ENCODE measurements at places on chromosomes 11 and 22.

DNA sequence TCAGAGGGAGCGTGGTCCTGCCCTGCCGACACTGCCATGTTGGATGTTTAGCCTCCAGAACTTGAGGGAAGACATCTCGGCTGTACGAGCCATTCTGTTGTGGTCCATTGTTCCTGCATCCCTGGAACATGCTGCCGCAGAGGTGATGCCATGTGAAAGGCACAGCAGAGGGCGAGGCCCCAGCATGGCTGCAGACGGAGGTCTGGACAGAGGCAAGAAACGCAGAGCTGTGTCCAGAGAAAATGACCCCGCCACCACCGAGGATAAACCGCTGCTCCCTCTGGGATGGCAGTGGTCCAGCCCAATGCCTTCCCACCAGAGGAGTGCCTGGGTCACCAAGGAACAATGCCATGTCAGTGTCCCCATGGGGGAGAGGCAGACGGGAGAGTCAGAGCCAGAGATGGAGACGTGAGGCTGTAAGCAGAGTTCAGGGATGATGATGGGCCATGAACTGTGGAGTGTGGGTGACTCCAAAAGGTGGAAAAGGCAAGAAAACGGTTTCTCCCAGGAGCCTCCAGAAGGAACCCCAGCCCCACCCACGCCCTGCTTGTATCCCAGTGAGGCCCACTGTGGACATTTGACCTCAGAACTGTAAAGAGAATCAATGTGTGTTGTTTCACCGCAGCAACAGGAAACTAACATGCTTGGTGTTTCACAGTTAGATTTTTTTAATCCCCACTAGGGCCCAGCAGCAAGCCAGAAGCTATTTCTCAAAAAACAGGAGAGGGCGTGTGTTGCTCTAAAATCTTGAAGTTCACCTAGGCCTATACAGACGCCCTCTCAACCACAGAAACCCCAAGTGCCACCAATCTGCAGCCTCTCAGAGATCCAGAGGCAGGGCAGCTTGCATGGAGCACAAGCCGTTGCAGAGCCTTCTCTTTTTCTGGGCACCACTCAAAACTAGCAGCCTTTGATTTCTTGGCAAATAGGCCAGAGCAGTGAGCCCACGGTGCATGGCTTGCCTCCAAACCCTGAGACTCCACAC lies 1422.9 kb downstream of the TBC1D22A start:
- DNase-seq = no peak

DNA sequence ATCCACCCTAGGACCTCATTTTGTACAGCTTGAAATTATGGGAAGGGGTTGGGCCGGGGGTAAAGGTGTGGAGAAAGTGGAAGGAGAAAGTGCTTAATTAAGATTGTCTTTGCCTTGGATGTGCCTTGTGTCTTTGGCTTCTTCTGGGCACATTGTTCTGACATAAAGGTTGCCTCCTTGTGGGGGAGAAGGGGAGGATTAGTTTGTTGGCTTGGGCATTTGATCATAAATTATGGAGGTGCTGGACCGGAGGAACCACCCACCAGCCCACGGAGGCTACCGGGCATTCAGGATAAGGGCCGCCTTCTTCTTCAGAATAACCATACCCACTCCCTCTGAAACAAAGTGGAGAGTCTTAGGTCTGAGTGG lies 1.3 kb downstream of the PAFAH1B2 start:
- peak; percentile 9 for DNase-seq

DNA sequence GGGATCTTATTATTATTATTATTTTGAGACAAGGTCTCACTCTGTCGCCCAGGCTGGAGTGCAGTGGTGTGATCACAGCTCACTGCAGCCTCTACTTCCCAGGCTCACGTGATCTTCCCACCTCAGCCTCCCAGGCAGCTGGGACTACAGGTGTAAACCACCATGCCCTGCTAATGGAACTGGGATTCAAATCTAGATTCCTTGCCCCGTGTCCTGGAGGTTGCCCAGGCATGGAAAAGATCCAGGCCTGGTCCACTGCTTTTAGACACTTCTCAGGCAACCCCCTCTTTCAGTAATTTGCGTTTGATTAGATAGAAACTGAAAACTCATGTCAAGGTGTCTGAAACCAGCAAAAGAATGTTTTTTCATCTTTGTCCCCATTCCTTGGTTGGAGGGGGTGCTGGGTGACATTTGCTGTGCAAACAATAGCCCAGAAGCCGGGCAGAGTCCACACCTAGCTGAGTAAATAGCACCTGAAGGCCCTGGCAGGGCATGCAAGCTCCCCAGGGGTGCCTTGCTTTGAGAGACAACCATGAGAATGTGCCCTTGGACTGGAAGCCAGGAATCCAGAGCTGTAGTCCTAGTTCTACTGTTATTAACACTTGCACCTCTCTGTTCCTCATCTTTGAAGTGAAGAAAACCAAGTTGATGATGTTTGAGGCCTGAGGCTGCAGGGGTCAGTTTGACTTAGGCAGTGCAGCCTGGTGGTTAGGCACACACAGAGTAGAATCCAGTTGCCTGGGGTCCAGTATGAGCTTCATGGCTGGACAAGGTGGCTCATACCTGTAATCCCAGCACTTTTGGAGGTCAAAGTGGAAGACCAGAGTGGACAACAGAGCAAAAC lies 19.1 kb upstream of the XBP1 start:
- peak; percentile 25 for DNase-seq

- DNase-seq = no peak
These were observed 93.2 kb downstream of the LDLRAD3 start for GRCh38 chr11:36037031-36037430.

GRCh38 chr11:11998091-11998781 lies 10.2 kb downstream of the DKK3 start:
- DNase-seq = no peak

DNA sequence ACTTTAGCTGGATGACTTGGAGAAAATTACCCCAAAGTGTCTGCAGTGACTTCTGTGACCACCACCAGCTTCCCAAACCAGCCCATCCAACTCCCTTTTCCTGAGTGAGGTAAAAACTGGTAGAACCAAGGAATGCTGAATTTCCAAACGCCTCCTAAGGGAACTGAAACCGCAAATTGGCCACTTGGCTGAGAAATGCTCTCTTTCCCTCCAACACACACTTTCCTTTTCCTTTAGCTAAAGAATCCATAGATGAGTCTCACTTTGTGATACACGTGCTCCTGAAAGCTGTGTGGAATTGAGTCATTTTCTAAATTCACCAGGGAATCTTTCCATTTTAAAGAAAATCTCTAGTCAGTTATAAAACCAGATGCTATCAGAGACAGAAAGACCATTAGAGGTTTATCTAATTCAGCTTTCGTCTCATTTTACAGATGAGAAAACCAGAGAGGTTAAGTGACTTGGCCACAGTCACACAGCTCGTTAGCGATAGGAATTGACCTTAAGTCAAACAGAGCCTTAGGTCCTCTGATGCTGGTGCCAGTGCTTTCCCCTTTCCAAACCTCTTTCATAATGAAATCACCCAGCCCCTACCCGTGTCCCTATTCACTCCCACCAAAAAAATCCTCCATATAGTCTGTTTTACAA lies 137.2 kb downstream of the COMMD9 start:
- no peak for DNase-seq

DNA sequence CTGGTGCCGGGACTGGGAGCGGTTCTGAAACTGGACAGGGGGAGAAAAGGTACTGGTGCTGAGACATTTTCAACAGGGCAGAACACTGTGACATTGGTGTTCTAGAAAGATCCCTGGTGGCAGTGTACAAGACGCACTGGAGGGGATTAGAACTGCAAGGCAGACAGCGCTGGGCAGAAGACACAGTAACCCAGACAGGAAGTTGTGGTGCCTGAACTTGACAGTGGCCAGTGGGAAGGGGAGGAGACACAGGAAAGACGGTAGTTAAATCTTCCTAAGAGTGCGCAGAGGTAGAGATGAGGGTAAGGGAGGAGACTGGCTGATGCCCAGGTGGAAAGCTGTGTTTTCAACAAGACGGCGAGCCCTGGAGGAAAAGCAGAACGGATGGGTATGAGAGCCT lies 24.5 kb downstream of the FAM227A start:
- DNase-seq = no peak

Measured in COR-L47 (cell line).